ENCODE measurements at places on chromosomes 7 and 10.

GRCh38 chr10:108789919-108790318 is 1133.4 kb downstream of the XPNPEP1 start:
- DNase-seq: no peak

DNA sequence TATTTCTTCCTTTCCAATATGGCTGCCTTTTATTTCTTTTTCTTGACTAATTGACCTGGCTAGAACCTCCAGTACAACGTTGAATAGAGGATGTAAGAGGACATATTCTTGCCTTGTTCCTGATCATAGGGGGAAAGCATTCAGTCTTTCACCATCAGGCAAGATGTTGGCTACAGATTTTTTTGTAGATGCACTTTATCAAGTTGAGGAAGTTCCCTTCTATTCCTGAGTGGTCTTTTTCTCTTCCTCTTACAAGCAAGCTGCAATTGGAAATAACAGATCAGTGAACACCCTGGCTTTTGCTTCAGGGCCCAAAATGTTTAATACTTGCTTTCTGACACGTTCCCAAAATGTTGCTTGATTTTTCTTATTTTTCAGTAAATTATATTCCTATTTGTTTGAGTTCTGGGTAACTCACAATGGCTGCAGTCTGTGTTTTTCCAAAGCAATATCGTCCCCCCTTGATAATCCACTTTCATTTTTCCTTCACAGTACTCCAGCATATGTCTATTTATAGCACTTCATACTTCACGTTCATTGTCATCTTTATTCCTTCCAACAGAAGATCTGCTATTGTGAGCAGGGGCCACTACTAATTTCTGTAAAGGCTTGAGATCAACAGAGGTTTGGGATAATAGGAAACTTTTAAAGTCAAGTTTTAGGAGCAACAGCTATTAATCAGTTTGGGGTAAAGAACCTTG is 11.7 kb downstream of the CPEB3 start:
- DNase-seq: no peak

DNA sequence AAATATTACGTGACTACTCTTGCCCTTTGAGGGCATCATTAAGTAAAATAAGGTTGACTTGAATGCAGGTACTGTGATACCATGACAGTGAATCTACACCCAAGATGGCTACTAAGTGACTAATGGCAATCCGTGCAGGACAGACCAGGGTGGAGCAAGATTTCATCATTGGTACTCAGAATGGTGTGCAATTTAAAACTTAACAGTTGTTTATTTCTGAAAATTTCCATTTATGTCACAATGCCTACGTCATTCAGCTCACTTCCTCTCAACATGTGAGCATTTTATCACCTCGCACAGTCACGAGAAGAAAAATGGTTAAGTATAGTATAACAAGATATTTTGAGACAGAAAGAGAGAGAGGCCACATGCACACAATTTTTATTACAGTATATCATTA is 50.3 kb upstream of the MET start:
- no peak for DNase-seq

- DNase-seq: no peak
Observed at GRCh38 chr7:106177300-106177690, 65.2 kb upstream of the SYPL1 start.

GRCh38 chr7:133910761-133911160 is 216.4 kb upstream of the LRGUK start:
- DNase-seq: no peak

- DNase-seq: no peak
Observed at GRCh38 chr7:18792871-18793595, 297.5 kb downstream of the HDAC9 start.

DNA sequence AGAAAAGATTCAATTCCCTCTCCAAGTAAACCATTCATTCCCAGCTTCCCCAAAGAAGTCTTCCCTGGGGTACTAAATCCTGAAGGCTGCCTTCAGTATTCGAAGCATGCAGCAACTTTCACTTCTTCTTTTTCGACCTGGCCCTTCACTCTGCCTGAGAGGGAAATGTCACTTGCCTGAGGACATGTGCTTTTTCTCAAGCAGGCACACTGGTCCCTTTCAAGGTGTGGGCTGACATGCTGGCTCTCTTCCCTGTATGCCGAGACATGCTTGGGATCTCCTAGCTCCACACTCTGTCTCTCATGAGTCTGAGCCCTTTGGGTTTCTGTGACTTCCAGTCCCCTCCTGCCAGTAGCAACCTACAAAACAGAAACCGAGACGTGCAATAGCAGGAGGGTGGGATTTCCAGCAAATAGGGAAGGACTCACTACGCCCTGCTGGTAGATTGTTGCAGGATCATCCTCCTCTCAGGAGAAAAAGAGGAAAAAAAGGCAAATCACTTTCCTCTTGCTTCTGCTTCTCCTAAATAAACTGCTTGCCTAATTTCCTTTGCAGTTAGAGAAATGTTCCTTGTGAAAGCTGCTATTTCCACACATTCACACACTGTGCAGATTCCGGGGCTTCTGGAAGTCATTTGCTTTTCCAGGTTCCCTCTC is 33.5 kb downstream of the FIGNL1 start:
- DNase-seq: no peak

- no peak for DNase-seq
Observed at GRCh38 chr7:20749906-20750305, 36.8 kb downstream of the SP8 start.

GRCh38 chr7:101814991-101815825 is 2.2 kb upstream of the CUX1 start:
- DNase-seq: no peak

- DNase-seq: no peak
Observed at GRCh38 chr10:76168437-76168836, 737.0 kb downstream of the LRMDA start.

DNA sequence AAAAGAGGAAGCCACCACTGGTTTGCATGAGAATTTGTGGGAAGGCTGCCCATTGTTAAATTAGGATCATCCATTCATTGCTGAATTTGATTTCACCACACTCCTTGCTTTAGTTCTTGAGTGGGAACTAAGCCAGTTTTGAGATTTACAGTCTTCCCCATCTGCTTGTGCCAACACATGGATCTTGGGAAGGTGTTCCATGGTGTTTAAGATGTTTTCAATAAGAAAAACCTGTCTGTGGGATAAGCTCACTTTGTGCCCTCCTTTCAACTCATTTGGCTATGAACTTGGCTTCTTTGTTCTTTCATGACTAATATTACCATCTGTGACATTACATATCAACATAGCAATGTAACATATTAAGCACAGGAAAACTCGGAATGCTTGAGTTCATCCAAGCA is 73.2 kb downstream of the INHBA start:
- DNase-seq: no peak

- DNase-seq: no peak
Observed at GRCh38 chr7:13879994-13880686, 109.3 kb downstream of the ETV1 start.

- DNase-seq: no peak
Observed at GRCh38 chr7:84454174-84454959, 259.8 kb upstream of the SEMA3A start.

GRCh38 chr7:138873220-138873892 is 75.4 kb upstream of the ATP6V0A4 start:
- no peak for DNase-seq

- DNase-seq: no peak
Observed at GRCh38 chr7:30083334-30083733, 51.5 kb upstream of the MTURN start.

- no peak for DNase-seq
Observed at GRCh38 chr10:33143160-33143728, 185.2 kb upstream of the ITGB1 start.

DNA sequence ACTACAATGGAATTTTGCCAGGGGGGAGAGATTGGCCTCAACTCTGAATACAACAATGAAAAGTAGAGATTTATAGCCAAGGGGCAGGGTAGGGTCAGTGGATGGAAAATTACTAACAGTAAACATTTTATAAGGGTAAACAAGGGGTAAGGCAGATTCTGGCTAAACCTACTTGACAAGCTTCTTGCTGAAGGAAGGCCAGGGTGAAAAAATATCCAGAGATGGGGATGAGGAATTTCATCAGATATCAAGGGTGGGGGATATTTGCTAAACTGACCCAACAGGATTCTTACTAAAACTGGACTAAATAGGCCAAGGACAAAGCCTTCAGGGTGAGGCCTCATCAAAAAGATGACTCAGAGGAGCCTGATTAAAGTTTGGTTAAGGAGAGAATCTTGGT is 156.3 kb downstream of the RTKN2 start:
- no peak for DNase-seq

DNA sequence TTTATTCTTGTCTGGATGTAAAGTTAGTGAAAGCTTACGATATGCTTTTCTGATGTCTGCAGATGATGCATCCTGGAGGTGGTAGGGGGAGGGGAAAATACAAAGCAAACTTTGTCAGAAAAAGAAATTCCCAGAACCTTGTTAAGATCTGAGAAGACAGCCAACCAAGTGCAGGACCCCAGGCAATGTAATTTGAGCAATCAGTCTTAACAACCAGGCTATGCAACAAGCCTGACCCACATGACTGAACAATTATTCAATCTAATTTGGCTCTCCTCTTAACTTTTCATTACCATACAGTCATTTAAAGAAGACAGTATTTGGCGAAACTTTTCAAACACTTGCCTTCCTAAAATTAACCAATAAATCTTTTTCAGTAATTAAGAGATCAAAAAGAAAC is 74.5 kb downstream of the DNAJC1 start:
- DNase-seq: no peak
